A549 treated with AZD2906 at 1 μM for 4 hours (cell line): ENCODE measurements at places on chromosomes 2 and 18. TPM values are rescaled to one million over a fixed set of nuclear protein-coding genes. Genes with fewer than 3 reads are reported as not detected.

The EGR4 gene
- total RNA-seq = 0.19 to 0.32 TPM (median 0.25 TPM) in 5 replicates

The LPIN1 gene
- total RNA-seq = 9.6 to 10.7 TPM (median 9.8 TPM) in 5 replicates

The DNER gene
- 10.0 to 13.7 TPM (median 11.8 TPM) in 5 replicates for total RNA-seq

The SLC35F6 gene
- 34.2 to 37.7 TPM (median 35.4 TPM) in 5 replicates for total RNA-seq

The PAX8 gene
- 0.51 to 0.98 TPM (median 0.76 TPM) in 5 replicates for total RNA-seq

The CRYBA2 gene
- total RNA-seq = 0.10 to 0.25 TPM in 2 of 5 replicates, not detected in the others

The ALS2 gene
- 9.9 to 14.2 TPM (median 10.8 TPM) in 5 replicates for total RNA-seq

The SERPINB11 gene
- total RNA-seq = 0.03 to 0.16 TPM in 2 of 5 replicates, not detected in the others

The PGAP1 gene
- total RNA-seq = 2.0 to 2.5 TPM (median 2.3 TPM) in 5 replicates

The GPR155 gene
- total RNA-seq = 0.11 to 0.45 TPM (median 0.19 TPM) in 5 replicates

The PRSS56 gene
- total RNA-seq = 0.06 to 0.17 TPM (median 0.09 TPM) in 5 replicates

The CHST10 gene
- 12.9 to 15.1 TPM (median 13.9 TPM) in 5 replicates for total RNA-seq

The ACADL gene
- total RNA-seq = 0.03 to 0.09 TPM (median 0.07 TPM) in 4 of 5 replicates, not detected in the other

The NAT8 gene
- not detected in 5 replicates for total RNA-seq

The IL1F10 gene
- 0.09 to 0.24 TPM in 2 of 5 replicates, not detected in the others for total RNA-seq
